ENCODE measurements at places on chromosomes 6 and 20.

DNA sequence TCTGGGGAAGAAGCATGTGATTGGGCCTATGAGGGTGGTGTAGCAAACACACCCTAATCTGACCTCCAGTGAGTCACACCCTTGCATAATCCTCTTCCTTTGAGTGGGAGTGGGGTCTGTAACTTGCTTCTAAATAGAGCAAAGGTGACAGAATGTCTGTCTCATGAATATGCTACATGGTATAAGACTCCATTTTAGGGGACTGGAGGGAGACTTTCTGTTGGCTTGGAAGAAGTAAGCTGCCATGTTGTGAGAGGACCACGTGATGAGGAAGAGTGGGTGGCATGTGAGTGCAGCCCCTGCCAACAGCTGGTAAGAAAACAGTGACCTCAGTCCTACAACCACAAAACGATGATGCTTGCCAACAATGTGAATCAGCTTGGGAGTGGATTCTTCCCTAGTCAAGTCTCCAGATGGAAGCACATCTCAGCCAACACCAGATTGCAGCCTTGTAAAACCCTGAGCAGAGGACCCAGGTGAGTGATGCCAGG is 3.7 kb downstream of the AK9 start:
- DNase-seq, result no peak

- DNase-seq, result no peak
These were observed 87.6 kb downstream of the BMP2 start for GRCh38 chr20:6855104-6855503.

DNA sequence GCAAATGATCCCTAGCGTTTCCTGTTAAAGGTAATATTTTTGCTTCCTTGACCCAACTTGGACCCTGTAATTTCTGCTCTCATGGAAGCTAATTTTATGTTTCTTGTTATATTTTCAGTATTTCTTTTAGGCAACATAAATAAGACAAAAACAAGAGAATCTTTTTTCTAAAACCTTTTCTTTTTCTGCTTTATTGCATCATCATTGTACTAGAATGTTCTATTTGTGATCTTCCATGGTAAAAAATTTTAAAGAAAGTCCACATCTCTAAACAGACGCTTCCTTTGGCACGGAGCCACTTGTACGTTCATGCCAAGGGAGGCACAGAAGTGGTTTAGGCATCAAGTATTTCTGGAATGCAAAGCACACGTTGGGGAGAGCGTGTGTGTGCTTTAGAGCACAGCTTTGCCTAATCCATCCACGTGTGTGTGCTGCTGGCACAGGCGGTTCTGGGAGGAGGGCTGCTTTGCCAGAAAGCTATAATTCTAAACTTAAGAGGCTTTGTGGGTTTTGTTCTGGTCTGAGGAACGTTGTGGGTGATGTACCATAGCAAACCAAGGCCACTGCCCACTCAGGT is 98.3 kb downstream of the SASH1 start:
- DNase-seq, result no peak

- DNase-seq, result no peak
These were observed 61.4 kb downstream of the IL22RA2 start for GRCh38 chr6:137112067-137112355.

All from right renal pelvis (tissue), 4 donors.